Esophagus mucosa (tissue), 1 donor: ENCODE measurements at places on chromosomes 6 and 20. TPM values are rescaled to one million over a fixed set of nuclear protein-coding genes. Genes with fewer than 3 reads are reported as not detected.

DNA sequence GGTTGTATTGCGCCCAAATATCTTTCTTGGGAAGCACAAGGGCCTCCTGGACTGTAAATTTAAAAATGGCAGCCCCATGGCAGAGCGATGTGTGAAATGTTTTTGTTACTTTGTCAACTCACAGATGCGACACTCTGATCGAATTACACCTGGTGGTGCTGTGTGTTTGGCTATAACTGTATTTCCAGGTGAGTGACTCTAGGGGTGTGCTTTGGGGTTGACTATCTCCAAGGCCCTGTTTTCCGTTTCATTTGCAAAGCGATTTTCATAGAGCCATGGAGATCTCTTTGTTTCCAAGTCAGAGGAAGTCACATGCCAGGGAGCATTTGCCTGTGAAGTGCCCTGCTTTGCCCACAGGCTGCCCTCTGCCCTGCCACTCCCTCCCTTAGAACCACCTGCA lies 93.5 kb downstream of the CDC5L start:
- ATAC-seq, result no peak

Gene GINS1
- total RNA-seq, result 8.6 TPM

Gene TNNC2
- total RNA-seq, result not detected

Gene TMEM74B
- total RNA-seq, result 1.4 TPM

Gene CD83
- 0.48 TPM for total RNA-seq

- ATAC-seq, result no peak
Observed at GRCh38 chr6:35234901-35235300, 21.1 kb downstream of the SCUBE3 start.
